Stimulated activated CD4-positive, alpha-beta T cell treated with anti-CD3 and anti-CD28 coated beads, Interleukin-12 subunit alpha, Interleukin-12 subunit beta, amount 100 ng/mL, for 24 hours (primary cell): ENCODE measurements at places on chromosomes 7 and 10.

GRCh38 chr10:52334595-52334994 lies 20.5 kb downstream of the DKK1 start:
- no peak for DNase-seq

GRCh38 chr10:29379208-29379607 lies 90.3 kb downstream of the LYZL1 start:
- DNase-seq = no peak

GRCh38 chr10:123580426-123580825 lies 85.7 kb upstream of the GPR26 start:
- DNase-seq = no peak

DNA sequence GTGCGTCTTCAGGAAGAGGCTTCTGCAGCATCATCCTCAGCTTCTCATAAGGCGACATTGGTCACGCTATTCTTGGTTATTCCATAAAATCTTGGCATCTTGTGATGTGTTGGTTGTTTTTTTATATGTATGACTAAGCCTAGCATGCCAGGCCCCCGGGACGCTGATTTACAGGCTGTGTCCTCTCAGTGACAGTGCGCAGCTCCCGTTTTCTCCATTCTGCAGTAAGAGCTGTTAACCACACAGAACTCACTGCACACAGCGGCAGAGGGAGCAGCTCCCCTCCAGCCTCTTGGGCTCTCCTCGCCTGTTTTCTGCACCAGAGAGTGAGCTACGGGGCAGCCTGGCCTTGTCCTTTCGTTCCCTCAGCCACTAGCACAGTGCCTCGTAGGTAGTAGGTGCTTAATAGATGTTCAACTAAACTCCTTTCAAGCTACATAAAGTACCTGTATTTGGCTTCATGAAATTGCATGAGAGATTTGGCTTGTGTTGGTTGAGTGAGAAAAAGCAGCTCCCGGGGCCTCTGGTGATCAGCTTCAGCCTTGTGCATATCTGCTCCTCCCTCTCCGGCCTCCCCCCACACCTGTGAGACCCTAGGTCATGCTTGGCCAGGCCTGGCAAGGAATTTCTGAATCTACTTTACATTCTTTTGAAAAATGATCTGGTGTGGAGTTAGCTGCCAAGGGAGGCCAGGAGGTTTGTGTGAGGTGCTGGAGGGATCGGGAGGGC lies 116.2 kb downstream of the WDR37 start:
- DNase-seq = no peak

- no peak for DNase-seq
Observed at GRCh38 chr10:48496831-48497779, 107.8 kb downstream of the ARHGAP22 start.
